ENCODE measurements at places on chromosomes 2 and 18.

GRCh38 chr18:57846258-57846657, 43.1 kb upstream of the ATP8B1 start:
- DNase-seq = no peak

DNA sequence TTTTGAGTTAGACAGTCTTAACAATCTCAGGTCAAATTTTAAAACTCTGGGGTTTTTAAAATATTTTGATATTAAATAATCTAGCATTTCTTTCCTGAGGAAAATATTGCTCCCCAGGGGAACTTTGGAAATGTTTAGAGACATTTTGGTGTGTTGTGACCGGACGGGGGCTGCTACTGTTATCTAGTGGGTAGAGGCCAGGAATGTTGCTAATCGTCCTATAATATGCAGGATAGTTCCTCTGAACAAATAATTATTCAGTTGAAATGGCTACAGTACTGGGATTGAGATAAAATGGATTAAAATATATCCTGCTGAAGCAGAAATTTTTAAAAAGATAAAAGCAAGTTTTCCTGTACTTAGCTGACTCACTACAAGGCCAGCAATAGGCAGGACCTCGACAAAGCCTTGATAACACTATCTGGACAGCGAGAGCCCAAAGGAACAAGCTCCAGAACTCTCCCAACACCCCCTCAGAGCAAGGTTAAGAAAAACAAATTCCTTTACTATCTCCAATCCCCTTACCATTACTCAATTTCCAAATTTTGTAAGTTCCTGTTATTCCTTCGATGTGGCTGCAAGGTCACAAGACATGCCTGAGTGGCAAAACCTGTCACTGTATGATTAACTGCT, 1407.4 kb downstream of the SUCLG1 start:
- DNase-seq = no peak

GRCh38 chr18:76457475-76457874, 37.6 kb downstream of the ZNF516 start:
- no peak for DNase-seq

GRCh38 chr18:40124107-40124506, 1830.9 kb upstream of the PIK3C3 start:
- DNase-seq = no peak

DNA sequence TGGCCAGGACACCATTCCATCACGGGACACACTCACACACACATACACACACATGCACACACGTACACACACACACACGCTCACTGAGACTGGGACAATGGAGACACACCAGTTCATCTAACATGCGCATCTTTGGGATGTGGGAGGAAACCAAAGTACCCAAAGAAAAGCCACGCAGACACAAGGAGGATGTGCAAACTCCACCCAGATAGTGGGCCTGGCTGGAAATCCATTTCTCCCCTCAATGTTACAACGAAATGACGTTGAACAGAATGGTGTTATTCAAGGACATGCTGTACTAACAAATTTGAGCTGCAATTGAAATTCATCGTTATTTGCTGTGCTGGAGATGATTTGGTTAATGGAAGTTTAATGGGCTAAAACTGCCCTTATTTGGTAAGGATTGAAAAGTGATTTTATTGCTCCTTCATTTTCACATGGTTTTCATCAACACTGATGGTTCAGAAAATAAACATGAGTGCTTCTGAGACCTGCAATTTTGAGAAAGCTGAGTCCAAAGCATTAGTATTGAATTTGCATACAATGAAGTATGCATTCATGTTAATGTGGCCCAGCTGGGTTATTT, 110.0 kb downstream of the KCNE4 start:
- no peak for DNase-seq

- no peak for DNase-seq
These were observed 438.2 kb upstream of the MAP2 start for GRCh38 chr2:208985644-208986043.

Measured in CD4-positive, alpha-beta T cell treated with Interleukin-15 for 4 hours (primary cell).